ENCODE measurements at places on chromosomes 12 and 14. TPM values are rescaled to one million over a fixed set of nuclear protein-coding genes. Genes with fewer than 3 reads are reported as not detected.

The IQSEC3 gene
- total RNA-seq = 7.7 TPM

The BCL11B gene
- 5.1 TPM for total RNA-seq

The RAB15 gene
- total RNA-seq = 27.3 TPM

The NKX2-1 gene
- total RNA-seq = not detected

The BIN2 gene
- 1.1 TPM for total RNA-seq

The FCF1 gene
- total RNA-seq = 20.0 TPM

The CD9 gene
- total RNA-seq = 30.5 TPM

The BRAP gene
- total RNA-seq = 18.8 TPM

The MAP3K9 gene
- 27.7 TPM for total RNA-seq

The SERPINA9 gene
- total RNA-seq = not detected

The SMCO2 gene
- total RNA-seq = not detected

The KRT79 gene
- total RNA-seq = not detected

The ATL1 gene
- 57.2 TPM for total RNA-seq

The BHLHE41 gene
- 6.6 TPM for total RNA-seq

- DNase-seq = peak; percentile 56
Observed at GRCh38 chr14:65414961-65415589, 2.5 kb downstream of the FUT8 start.

DNA sequence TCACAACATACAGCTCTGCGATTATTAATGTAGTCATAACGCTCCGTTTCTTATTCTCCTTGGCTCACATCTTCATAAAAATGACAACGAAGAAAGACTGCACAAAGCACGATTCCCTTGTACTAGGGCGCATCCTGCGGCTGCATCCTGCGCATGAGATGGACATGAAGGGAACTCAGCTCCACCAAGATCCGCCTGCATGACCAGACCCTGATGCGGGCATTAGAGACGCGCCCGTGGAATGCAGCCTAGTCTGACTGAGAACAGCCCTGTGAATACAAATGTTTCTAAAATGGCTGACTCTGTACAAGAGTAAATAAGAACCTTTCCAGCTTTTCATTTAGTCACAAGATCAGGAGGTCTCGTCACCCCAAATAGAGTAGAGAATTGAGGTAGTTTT, 422.2 kb downstream of the NOVA1 start:
- DNase-seq = no peak

- no peak for DNase-seq
Observed at GRCh38 chr12:31250179-31250578, 75.8 kb downstream of the SINHCAF start.

- DNase-seq = no peak
Observed at GRCh38 chr12:47276621-47277309, 197.0 kb upstream of the AMIGO2 start.

DNA sequence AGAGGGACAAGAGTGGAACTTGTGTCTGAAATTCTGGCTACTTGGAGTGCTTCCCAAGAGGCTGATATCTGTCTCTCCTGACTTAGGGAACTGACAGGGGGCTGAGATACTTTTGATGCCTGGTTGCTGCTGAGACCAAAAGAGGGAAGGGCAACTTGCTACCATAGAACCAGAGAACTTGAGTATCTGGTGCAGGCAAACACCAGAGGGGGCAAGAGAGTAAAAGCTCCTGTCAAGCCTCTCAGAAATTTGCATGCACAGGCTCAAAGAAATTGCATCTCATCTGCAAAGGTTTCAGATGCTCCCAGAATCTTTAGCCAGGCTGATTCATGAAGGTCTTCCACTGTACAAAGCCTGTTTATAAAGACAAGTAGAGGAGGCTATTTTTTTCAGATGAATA, 391.3 kb upstream of the FOXG1 start:
- no peak for DNase-seq

- DNase-seq = no peak
Observed at GRCh38 chr12:108060903-108061302, 68.2 kb upstream of the WSCD2 start.

DNA sequence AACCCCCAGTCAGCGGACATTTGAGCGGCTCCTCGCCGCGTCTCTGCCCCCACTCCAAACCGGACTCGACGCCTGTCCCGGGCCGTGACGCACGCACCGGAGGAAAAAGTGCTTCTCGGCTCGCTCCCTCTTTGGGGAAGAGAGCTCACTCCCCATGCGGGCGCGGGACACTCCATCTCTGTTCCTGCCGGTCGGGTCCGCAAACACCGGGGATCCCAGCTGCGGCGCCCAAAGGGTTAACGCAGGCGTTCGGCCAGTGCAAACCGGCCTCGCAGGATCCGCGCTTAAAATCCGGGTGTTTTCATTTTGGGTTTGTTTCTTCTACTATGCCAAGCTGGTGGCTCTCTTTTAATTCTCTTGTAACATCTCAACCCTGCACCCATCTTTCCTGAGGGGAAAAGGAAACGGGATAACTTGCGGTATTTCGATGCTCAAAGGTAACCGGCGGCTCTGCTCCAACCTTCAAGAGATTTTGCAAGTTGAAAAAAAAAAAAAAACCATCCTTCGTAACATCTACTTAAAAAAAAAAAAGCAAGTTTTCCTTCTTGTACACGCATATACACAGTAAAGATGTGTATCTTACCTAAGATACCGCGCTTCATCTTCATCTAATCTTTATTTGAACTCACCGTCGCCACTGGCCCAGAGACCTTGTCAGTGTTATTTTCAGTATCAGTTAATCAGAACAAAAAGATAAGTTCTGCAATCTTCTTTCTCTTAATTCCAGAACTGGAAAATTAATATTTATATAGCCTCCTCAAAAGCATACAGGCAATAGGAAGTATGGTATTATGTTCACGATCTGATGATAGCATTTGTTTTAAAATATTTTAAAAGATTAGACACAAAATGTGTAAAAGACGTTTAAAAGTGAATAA, 1.6 kb upstream of the ATP2B1 start:
- peak; percentile 59 for DNase-seq

DNA sequence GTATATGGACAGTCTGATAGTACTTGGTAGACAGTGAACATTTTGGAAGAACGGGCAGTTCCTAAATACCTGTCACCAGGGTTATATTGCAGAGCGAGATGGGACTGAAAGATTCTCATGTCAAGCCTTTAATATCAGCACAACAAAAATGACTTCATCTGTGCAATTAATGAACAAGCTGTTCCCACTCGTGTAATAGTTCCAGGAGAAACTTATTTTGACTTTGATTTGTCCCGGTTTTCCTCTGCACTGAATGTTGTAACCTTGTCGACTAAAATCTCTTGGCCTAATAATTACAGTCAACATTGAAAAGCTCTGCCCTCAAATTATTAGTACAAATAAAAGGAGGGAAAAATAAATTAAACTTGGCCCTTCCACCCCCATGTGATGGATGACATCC, 79.5 kb downstream of the WASHC3 start:
- no peak for DNase-seq

GRCh38 chr12:16857456-16857923, 251.5 kb upstream of the LMO3 start:
- DNase-seq = no peak

GRCh38 chr12:110367181-110367864, 36.2 kb downstream of the ANAPC7 start:
- DNase-seq = peak; percentile 42

DNA sequence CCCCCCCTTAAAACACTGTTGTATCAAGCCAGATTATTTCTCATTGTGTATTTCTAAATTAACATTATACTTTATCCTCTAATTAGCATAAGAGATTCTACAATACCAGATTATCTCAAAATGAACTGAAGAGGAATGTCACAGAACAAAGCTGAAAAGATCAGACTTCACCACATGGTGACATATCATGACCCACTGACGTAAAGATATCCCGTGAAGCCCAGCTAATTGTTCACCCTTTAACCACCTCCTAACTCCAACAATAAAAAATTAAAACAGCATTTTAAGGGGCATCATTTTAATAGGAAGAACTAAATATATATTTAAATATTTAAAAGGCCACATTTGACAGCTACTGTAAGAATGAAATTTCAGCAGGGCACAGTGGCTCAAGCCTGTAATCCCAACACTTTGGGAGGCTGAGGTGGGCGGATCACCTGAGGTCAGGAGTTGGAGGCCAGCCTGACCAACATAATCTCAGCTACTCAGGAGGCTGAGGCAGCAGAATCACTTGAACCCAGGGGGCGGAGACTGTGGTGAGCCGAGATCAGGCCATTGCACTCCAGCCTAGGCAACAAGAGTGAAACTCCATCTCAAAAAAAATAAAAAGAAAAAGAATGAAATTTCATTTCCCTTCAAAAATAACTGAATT, 29.0 kb downstream of the CDK17 start:
- no peak for DNase-seq

- DNase-seq = no peak
Observed at GRCh38 chr12:121964813-121965643, 46.6 kb downstream of the CFAP251 start.

DNA sequence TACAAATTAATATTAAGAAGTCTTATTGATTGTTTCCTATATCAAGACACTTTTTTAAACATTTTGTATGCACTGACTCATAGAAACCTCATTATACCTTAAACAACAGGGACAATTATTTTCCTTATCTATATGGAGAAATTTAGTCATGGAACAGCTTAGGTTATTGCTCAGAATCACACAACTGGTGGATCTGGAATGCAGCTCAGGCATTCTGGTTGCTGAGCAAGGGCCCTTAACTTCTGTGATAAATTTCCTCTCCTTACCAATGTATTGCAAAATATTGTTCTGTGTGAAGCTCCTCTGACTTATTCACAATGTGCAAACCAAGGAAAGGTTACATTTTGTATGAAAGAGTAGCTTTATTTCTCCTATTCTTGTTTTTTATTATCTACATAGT, 817.8 kb downstream of the LRFN5 start:
- DNase-seq = no peak

GRCh38 chr12:131939007-131939406, 9.9 kb downstream of the PUS1 start:
- no peak for DNase-seq

DNA sequence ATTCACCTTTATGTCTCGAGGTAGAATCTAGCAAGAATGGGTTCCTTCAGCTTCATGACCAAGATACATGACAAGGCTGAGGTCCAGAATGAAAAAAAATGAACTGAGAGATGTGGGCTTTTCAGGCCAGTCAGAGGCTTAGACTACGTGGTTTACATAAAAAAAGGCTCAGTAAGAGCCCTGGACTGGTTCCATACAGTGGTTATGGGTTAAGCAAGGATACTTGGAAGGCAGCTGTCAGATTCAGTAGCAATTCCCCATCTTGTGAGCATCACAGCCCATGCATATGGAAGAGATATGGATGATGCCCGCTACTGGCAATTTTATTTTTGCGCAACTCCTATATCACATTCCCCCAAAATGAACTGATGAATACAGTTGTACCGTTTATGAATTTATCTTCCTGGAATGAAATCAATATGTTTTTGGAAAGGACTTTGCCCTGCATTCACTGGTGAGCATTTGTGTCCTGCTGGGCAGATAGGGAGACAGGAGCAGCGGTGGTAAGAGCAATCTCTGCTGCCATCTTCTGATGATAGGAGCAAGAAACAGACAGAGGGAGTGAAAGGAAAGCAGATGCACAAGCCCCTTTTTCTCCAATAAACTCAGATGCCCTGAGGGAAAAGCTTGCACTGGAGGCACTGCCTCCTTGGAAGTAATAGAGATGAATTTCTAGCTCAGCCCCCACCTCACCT, 280.4 kb downstream of the GALC start:
- no peak for DNase-seq

DNA sequence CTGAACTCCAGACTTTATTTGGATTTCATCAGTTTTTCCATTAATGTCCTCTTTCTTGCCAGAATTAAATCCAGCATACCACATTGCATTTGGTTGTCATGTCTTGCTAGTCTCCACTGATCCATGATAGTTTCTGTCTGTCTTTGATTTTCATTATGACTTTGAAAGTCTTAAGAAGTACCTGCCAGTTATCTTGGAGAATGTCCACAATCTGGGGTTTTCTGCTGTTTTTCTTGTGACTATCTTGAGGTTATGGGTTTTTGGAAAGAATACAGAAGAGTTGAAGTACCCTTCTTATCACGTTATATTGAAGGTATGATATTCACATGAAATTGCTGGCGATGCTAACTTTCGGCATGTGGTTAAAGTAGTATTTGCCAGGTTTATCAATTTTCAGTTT, 282.3 kb upstream of the PRICKLE1 start:
- DNase-seq = no peak

DNA sequence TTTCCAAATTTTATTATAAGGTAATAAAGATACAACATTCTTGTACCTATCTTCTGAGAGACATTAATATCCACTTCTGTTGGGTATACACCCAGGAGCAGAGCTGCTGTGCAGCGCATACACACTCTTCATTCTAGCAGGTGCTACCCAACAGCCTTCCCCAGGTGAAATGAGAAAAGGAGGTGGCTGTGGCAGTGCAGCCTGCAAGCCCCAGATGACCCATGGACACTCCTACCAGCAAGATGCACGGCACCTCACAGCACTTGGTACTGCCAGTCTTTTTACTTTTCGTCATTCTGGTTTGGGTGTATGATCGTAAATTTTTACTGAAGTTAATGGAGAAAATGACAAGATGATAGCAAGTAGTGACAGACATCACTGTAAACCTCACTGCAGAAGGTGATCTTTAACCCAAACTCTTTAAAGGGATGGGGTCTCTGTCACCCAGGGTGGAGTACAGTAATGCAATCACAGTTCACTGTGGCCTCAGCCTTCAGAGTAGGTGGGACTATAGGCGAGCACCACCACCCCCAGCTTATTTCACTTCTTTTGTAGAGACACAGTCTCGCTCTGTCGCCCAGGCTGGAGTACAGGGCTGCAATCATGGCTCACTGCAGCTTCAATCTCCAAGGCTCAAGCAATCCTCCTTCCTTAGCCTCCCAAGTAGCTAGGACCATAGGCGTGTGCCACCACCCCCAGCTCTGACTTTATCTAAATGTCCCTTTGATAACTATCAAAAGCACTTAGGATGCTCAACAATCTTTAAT, 26.5 kb downstream of the VPS37B start:
- no peak for DNase-seq

All from cerebellum (tissue), 4 donors.